ENCODE measurements at places on chromosomes 11 and 22. TPM values are rescaled to one million over a fixed set of nuclear protein-coding genes. Genes with fewer than 3 reads are reported as not detected.
A peak's percentile ranks its signal among the peaks of the same experiment; 100 is the strongest.

The CTTN gene
- 3.1 TPM for total RNA-seq

The PAMR1 gene
- not detected for total RNA-seq

The KREMEN1 gene
- total RNA-seq, result 0.15 TPM

DNA sequence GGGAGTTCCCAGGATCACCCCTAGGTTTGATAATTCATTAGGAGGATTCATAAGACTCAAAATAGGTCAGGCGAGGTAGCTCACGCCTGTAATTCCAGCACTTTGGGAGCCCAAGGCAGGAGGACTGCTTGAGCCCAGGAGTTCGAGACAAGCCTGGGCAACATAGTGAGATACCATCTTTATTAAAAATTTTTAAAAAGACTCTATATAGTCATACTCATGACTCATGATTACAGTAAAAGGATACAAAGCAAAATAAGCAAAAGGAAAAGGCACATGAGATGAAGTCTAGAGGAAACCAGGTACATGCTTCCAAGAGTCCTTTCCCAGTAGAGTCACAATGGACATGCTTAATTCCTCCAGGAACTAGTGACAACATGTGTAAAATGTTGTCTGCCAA lies 13.9 kb upstream of the PTS start:
- H3K36me3 ChIP-seq, result no peaks in the 10 kb centered on the region
- H3K4me3 ChIP-seq, result no peak overlapping the region
- no peak overlapping the region for H3K27ac ChIP-seq
- H3K4me1 ChIP-seq, result peaks cover 7% of the 10 kb centered on the region

- peaks cover 5% of the 10 kb centered on the region for H3K4me1 ChIP-seq
- DNase-seq, result no peak
- no peak overlapping the region for H3K4me3 ChIP-seq
- H3K27me3 ChIP-seq, result no peaks in the 10 kb centered on the region
- H3K36me3 ChIP-seq, result no peaks in the 10 kb centered on the region
- H3K27ac ChIP-seq, result peak overlapping the region; percentile 59
Measured at GRCh38 chr22:17749605-17750395, 24.5 kb downstream of the BID start.

DNA sequence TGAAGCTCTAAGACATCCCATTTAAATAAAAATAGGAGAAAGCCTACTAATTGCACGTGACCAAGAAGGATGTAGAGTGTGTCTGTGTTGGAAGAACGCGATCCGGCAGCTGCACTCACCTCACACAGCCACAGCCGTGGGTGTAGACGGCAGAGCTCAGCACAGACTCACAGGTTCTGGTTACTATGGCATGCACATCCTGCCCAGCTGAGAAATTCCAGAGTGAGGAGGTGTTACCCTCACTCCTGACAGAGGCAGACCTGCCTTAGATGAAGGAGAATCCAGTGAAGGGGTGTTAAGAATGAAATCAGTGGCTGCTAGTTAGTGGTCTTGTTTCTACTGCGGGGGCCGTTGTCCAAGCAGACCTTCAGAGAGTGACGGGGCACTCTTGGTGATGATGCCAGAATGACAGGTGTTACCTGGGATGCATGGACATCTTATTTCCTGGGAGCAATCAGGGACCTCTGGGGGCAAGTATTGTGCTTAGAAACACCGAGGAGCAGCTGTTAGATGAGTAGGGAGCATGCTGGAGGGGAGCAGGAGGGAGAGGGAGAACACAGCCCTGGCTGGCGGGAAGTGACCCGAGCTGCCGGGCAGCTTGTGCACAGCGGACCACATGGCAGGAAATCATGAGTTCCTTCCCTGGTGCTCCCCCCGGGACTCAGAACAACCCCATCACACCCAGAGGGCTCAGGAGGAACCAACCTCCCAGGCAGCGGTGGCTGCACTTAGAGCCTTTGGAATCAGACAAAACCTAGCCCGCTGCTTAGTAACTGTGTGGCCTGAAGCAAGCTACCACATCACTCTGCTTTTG lies 12.3 kb downstream of the KCNJ5 start:
- H3K36me3 ChIP-seq, result no peaks in the 10 kb centered on the region
- H3K4me3 ChIP-seq, result peak overlapping the region; percentile 83
- peak overlapping the region; percentile 16 for H3K27ac ChIP-seq
- peaks cover 18% of the 10 kb centered on the region for H3K4me1 ChIP-seq
- no peak for DNase-seq
- H3K27me3 ChIP-seq, result peaks cover 36% of the 10 kb centered on the region

DNA sequence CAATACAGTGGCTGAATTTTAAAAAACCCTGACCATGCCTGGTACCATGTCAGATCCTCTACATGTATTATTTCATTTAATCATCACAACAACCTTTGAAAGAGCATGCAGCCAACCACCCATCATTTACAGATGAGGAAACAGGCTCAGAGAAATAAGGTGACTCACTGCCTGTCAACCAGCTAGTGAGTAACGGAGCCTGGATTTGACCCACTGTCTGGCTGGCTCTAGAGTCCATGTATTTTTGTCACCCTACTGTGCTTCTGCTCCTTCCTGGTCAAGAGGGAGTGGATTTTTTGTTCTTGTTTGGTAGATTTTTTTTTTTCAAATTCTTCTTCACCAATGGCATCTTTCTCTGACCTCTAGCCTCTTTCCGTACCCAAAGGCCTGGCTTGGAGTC lies 77.4 kb downstream of the CWC15 start:
- peaks cover 5% of the 10 kb centered on the region for H3K27me3 ChIP-seq
- no peak overlapping the region for H3K27ac ChIP-seq
- H3K4me1 ChIP-seq, result no peaks in the 10 kb centered on the region
- H3K36me3 ChIP-seq, result no peaks in the 10 kb centered on the region

DNA sequence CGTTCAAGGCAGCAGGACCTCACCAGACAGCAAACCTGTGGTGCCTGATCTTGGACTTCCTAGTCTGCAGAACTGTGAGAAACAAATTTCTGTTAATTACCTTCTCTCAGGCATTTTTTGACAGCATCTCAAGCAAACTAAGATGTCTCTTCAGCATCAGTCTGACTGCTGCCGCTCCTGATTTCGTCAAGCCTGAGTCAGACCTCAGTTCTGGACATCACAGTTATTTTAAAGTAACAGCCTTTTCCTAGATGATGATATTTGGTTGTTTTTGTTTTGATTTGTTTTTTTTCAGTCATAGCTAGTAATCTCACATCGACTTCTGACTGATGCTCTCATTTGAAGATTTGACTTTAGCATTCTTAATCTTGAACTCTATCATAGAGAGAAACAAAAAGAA lies 71.9 kb downstream of the BLID start:
- no peaks in the 10 kb centered on the region for H3K4me1 ChIP-seq
- no peak for DNase-seq
- no peak overlapping the region for H3K4me3 ChIP-seq
- H3K36me3 ChIP-seq, result no peaks in the 10 kb centered on the region
- H3K27ac ChIP-seq, result no peak overlapping the region

DNA sequence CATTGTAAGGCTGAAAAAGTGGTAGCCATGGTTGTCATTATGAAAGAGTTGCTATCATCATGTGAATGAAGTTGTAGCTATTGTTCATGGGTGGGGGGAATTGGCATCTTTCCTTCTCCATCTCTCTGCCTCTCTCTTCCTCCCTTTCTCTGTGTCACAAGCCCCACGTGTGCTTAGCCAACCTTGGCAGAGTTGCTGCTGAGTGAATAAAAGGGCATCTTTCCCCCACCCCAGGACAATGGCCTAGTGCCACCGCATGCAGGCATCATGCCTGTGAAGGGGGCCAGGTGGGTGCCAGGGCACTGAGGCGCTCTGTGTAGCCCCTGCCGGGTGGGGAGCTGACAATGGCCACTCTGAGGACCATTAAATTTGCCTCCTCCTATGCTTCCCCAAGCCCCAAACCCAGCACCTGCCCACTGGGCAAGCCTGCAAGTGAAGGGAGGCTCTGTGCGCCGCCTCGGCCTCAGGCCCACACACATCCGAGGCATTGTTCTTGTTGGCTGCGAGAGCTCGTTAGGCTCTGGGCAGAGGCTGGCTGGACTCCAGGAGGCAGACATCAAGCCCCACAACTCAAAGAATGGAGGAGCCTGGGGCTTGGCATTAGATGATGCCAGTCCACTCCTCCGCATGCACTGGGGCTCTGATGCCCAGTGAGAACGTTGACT lies 103.9 kb downstream of the SEZ6L start:
- H3K27ac ChIP-seq, result no peak overlapping the region
- no peak for DNase-seq
- H3K27me3 ChIP-seq, result peaks cover 74% of the 10 kb centered on the region
- no peak overlapping the region for H3K4me3 ChIP-seq
- H3K4me1 ChIP-seq, result no peaks in the 10 kb centered on the region
- no peaks in the 10 kb centered on the region for H3K36me3 ChIP-seq

DNA sequence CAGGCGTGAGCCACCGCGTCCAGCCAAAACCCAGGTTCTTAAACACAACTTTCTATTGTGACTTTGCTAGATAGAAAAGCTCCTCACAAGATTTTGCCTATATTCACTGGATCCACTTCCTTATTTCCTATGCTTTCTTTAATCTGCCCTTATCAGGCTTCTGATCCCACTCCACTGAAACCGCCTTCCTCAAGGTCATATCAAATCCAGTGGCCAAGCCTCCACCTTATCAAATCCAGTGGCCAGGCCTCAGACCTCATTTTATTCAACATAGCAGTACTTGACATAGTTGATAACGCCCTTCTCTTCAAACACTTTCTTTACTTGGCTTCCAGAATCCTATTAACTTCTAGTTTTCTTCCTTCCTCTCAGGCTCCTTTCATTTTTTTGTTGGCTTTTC lies 29.5 kb downstream of the DIXDC1 start:
- H3K4me3 ChIP-seq, result no peak overlapping the region
- peaks cover 2% of the 10 kb centered on the region for H3K36me3 ChIP-seq
- H3K27me3 ChIP-seq, result no peaks in the 10 kb centered on the region
- H3K27ac ChIP-seq, result no peak overlapping the region
- no peak for DNase-seq

GRCh38 chr11:68012843-68013610 lies 2.9 kb downstream of the ALDH3B1 start:
- DNase-seq, result no peak
- H3K27me3 ChIP-seq, result peaks cover 12% of the 10 kb centered on the region
- H3K36me3 ChIP-seq, result no peaks in the 10 kb centered on the region

All from T-helper 17 cell (primary cell).